ENCODE measurements at places on chromosomes 1 and 21.

DNA sequence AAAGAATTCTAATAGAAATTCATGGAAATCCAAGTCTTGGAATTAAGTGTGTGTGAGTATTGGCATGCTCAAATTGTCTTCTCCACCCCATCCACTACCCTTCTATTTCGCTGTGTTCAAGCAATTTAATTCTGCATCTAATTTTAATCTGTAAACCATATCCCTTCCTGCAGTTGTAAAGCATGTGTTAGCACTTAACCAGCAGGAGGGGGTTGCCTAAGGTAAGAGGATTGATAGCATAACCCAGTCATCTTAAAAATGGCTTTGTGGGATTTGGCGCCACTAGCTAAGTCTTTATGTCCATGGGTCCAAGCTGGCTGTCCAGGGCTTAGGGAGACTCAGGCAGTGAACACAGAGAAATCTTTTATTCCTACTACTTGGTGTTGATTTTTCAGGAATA is 210.3 kb downstream of the PTPRC start:
- no peak for DNase-seq

DNA sequence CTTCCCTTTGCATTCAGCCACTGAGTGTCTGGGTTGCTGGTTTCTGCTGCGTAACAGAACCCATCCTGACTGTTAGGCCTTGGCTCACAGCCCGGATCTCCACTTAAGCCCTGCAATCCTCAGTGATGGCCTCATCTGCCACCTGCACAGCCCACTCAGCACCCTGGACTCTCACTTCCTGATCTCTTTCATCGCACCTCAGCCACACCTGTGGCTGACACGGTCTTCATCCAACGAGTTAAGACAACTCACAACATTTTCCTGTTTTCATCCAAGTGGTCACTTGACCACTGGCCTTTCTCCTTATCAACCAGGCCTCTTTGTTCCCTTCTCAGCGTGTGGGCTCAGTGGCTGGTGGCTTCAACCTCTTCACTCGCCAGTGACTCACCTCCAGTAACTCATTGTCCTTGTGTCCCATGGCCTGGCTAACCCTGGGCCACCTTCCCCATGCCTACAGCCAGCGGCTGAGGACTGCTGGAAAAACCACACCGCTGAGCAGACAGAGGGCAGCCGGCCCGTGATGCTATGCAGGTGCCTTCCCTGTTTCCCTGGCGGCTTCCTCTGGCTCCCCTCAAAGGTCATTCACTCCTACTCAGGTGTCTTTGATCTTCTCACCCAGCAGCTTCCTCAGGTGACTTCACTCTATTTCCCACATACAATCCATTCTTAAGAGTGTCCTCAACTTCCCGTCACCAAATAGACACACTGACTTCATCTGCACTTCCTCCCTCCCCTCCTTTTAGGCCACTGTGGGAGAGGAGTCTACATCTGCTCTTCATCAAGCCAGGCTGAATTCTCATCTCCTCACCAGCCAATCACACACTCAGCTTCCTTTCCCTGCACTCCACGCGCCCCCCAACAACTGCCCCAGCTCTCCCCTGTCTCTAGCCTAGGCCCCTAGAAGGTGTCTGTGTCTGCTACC is 19.9 kb upstream of the EDN2 start:
- no peak for DNase-seq

DNA sequence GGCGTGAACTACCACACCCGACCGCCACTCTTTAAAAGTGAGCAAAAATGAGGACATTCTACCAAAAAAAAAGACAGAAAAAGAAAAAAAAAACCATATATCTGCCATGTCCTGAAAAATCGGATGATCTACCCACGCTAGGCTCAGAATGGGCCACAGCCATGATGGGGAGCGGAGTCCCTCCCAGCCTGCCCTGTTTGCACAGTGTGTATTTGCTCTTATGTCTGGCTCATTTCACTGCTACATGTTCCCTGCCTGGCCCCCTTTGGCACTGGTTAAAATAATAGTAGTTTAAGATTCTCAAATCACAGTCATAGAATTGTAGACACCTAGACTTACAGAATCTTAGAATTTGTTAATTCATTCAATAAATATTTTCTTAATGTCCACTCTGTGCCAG is 121.9 kb downstream of the PTPRU start:
- DNase-seq = no peak

DNA sequence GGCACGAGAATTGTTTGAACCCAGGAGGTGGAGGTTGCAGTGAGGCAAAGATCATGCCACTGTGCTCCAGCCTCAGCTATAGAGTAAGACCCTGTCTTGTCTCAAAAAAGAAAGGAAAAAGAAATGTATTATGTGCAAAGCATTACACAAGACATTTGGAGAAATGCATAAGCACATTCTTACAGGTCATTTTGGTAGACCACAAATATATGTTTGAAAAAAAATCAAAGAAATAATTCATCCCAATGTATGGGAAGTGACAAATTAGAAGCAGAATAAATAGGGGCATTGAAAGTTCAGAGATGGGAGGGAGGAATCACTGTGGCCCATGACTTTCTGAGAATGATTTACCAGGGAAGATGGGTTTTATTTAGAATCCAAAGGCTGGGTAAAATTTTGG is 283.5 kb upstream of the ADAMTS5 start:
- DNase-seq = no peak

GRCh38 chr1:21517161-21517589 is 8.0 kb downstream of the ALPL start:
- no peak for DNase-seq

Measured in CD4-positive, alpha-beta T cell treated with Interleukin-17A for 1 hour (primary cell).